NCI-H524 treated with DMSO at 0.1 percent for 48 hours (cell line): ENCODE measurements at places on chromosomes 6 and 20.

DNA sequence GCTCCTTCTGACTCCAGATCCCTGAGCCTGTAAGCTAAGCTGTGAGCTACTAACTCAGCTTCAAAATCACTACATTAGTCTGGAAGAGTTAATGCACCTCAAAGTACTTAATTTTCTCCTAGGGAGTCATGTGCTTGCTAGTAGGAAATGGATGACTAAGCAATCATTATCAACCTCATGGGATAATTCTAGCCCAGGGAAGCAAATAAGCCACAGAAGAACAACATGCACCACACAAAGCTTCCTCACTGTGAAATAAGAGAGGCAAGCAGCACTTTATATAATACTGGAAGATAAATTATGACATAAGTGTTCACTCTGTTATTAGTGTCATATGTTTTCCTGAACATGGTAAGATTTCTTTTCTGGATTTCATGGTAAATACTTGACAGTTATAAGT is 57.9 kb upstream of the RCAN2 start:
- no peak for DNase-seq

DNA sequence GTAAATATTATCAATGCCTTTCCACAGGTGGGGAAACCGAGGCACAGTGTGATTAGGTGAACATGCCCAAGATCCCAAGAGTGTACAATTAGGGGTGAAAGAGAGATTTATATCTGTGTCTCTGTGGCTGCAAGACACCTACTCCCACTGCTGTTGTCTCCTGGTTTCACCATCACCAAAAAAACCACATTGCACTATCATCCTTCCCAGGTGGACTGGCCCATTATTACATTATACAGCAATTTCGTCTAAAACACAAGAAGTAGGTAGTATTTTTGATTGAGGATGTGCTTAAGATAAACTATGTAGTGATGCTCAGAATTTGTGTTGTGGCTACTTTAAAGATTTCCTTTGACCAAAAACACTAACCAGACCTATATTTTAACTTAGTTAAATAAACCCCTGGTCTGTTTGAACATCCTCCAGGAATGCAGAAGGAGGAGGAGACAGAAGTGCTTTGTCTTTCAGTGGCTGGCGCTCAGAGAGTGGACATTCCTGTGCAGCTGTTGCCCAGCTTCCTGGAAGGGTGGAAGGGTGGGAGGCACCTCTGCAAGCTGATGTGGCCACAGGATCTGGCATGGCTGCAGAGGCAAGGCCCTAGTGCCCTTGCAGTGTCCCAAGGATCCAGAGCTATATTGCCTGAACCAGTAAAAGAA is 23.8 kb downstream of the DCBLD1 start:
- DNase-seq, result no peak

DNA sequence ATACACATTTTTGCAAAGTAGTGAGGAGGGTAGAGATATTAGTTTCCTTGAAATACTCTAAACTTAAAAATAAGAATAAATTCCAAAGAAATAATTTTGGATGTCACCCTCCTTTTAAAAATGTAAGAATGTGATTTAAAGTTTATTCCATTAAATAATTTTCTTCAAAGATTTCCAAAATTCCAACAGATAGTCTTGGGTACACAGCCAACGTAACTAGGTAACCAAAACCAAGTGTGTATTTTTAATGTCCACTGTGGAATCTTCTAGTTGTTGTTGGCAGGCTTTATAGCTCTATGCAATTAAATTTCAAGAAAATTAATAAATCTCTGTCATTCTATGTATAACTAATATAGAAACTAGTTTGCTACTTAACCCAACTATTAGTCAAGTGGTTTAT is 101.3 kb downstream of the COL21A1 start:
- DNase-seq, result no peak

- DNase-seq, result no peak
Measured at GRCh38 chr6:153484056-153484455, 353.0 kb upstream of the RGS17 start.

DNA sequence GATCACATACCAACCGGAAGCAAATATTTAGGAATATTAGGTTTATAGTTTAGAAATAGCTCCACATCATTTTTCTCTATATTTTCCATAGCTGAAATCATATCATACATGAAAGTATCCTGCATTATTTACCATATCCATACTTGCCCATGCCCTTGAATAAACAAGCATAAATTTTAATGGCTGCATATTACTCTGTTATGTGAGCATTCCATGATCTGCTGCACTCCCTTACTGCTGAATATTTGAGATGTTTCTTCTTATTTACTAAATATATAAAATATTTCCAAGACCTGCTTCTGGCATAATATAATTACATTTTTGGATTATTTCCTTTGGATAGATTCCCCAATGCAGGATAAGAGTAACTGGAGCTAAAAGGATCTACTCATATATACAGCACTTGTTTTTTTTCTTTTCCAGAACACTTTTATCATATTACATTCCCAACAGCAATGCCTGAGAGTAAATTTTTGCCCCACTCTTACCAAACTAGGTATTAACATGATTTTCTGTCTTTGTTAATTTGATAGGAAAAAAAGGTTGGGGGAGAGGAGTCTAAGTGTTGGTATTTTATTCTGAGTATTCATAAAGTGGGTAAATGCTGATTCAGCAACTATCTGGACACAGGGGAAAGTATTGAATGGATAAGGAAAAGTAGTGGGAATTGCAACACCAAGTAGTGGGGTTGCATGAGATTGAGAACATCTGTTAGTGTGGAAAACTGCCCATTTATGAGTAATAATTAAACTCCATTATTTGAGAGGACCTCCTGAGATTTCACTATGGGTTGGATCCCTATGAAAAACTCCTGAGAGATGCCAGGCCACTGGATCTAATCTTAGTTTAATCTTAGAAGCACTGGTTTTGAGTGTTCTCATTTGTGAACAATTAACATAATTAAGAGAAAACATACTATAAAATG is 76.0 kb downstream of the MAN1A1 start:
- DNase-seq, result peak; percentile 11
